AML-193 (cell line): ENCODE measurements at places on chromosomes 13 and 19.

DNA sequence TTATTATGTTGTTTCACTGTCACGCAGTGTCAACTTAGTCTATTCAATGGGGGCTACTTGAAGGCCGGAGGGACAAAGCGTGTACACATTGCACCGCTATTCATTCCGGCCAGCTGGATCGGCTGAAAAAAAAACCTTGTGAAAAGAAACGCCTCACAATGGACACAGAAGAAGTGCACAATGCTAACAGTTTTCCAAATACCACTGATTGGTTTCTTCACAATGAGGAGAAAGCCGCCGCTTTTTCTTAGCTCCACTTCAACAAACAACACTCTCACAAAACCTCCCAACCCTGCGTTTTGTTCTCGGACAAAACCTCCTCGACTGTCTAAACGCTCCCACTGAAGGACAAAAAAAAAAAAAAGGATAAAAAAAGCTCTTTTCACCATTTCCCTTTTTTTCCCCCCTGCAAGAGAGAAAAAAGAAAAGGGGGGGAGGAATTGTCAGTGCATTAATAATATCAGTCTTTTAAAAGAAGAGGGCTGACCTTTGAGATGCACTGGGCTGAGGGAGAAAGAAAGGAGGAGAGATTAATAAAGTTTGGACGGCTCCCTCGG, 5.4 kb downstream of the SOX21 start:
- no peak for DNase-seq

- no peak for DNase-seq
These were observed 10.4 kb downstream of the CYP2S1 start for GRCh38 chr19:41203371-41203770.

GRCh38 chr13:21443171-21443570, 15.9 kb downstream of the ZDHHC20 start:
- no peak for DNase-seq

DNA sequence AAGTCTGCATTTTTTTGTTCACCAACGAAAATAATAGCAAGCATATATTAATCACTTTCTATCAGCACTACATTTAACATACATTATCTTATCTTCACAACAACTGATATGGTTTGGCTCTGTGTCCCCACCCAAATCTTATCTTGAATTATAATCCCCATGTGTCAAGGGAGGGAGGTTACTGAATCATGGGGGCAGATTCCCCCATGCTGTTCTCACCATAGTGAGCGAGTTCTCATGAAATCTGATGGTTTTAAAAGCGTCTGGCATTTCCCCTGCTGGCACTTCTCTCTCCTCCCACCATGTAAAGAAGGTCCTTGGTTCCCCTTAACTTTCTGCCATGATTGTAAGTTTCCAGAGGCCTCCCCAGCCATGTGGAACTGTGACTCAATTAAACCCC, 235.7 kb upstream of the RXFP2 start:
- DNase-seq, result no peak

DNA sequence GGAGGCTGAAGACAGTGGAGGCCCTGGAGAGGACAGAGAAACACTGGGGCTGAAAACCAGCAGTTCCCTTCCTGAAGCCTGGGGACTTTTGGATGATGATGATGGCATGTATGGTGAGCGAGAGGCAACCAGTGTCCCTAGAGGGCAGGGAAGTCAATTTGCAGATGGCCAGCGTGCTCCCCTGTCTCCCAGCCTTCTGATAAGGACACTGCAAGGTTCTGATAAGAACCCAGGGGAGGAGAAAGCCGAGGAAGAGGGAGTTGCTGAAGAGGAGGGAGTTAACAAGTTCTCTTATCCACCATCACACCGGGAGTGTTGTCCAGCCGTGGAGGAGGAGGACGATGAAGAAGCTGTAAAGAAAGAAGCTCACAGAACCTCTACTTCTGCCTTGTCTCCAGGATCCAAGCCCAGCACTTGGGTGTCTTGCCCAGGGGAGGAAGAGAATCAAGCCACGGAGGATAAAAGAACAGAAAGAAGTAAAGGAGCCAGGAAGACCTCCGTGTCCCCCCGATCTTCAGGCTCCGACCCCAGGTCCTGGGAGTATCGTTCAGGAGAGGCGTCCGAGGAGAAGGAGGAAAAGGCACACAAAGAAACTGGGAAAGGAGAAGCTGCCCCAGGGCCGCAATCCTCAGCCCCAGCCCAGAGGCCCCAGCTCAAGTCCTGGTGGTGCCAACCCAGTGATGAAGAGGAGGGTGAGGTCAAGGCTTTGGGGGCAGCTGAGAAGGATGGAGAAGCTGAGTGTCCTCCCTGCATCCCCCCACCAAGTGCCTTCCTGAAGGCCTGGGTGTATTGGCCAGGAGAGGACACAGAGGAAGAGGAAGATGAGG, 1.5 kb downstream of the PPP1R15A start:
- peak; percentile 3 for DNase-seq
